Stimulated activated CD8-positive, alpha-beta memory T cell treated with anti-CD3 and anti-CD28 coated beads, Interleukin-4, amount 100 ng/mL, for 48 hours (primary cell): ENCODE measurements at places on chromosomes 3 and 15.

GRCh38 chr15:63905558-63906265 lies 72.0 kb upstream of the HERC1 start:
- no peak for DNase-seq

DNA sequence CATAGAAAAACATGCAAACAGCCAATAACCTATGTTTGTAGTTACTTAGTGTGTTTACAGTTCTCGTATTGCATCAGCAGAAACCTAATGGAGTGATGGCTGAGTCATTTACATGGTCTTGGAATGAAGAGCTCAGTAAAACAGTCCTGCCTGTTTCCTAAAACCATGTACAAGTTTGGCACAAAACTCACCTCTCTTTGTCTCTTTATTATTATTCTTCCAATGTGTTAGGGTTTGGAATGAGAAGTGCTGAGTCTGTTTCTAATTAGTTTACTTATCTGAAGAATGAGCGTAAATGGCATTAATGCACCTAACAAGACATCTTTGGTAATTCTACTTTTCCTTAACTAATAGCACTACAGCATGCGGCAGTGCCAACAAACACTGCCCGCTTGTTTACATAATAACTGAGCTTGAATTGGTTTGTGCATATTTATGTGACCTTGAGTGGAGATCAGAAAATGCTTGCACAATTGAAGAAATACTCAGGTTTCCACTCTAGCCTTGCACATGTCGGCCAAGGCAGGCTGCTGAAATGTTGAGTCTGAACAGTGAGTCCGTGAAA lies 385.4 kb upstream of the SEMA6D start:
- DNase-seq: no peak

GRCh38 chr3:131403216-131403895 lies 21.8 kb downstream of the NUDT16 start:
- no peak for DNase-seq

DNA sequence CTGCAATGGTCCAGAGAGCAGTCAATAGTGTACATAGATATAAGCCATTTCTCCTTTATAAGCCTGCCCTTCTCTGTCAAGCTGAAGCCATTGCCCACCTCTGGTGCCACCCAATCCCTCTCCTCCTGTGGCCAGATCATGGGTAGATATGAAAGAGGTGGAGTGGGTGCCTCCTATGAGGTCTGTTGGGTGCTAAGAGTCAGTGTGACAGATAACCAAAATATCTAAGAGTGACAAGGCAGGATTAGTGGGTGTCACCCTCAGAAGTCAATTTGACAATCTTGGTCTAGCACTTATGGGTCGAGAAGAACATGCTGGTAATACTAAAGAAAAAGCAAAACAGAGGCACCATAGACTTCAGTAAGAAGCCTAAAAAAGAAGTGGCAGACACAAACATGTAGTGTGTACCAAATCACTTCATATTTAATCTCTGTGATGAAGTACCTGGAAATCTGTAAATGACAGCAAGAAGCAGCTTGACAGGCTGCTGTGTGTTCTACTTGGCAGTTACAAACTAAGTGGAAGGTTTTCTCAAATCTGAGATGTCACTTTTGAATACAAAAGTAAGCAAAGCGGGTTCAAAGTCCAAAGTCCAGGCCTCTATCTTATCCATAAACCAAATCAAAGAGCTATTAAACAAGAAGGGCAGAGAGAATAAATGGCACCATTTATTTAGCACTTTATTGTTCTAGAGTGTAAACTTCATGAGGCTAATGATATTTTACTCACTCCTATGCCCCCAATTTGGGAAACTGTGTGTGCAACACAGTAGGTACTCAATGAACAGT lies 118.9 kb upstream of the EOMES start:
- no peak for DNase-seq

DNA sequence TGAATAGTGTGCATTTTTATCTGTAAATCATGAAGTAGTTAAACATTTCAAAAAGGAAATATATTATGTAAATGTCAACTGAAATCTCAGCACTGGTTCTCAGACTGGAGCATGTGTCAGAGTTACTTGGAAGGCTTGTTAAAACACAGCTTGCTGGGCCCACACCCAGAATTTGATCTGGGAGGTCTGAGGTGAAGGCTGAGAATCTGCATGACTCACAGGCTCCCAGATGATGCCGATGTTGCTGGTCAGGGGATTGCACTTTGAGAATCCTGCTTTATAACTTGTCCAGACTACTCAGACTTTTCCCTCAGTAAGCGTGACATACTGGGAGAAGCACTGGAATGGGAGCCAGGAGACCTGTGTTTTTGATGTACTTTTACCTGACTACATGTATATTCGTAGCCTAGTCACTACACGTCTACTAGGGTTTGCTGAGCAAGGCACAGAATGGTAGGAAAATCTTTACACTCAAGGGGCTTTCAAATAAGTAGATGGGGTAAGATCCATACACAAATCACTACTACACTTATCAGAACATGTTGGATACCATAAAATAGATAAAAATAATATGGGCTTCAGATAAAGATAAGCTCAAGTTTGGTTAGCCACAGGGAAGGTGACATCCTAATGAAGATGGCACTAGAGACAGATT lies 77.1 kb upstream of the MEX3B start:
- no peak for DNase-seq

- no peak for DNase-seq
Measured at GRCh38 chr3:196216089-196216564, at the start of gene SLC51A. Gene SLC51A, plus strand, starts transcription at chr3:196216534. Its CDS starts 179 bp downstream, at chr3:196216713.

DNA sequence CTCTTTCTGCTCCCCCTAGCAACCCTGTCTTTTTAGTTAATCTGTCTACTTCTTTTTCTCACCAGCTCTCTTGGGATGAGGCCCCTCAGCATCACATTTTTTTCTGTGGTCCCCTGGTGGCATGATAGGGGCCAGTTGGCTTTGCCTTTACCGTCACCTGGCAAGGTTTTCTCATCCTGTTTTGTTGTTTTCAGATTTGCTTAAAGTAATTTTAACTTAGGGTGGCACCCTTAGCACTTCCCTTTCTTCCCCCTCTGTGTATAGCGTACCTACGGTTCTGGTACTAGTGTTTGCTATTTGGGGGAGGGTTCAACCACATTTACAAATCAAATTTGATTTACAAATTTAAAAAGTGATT lies 35.6 kb downstream of the PDCD6IP start:
- no peak for DNase-seq

DNA sequence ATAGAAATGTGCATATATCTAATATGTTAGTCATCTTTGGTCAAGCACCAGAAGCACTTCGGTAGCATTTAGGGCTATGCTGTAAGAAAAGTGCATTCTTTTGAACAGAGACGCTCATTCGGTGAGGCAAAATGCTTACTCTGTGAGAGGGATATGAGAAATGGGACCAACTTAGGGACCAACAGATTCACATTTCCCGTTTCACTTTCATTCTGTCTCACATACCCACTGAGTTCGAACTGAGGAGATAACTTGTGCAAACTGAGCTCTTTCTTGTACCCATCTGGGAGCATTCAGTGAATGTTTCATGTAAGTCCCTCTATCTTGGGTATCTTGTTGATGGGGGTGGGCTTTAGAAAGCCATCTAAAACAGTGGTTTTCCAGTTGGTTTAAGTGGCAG lies 135.3 kb downstream of the FEZF2 start:
- no peak for DNase-seq

- no peak for DNase-seq
Measured at GRCh38 chr3:140363801-140364200, 314.1 kb upstream of the TRIM42 start.

- DNase-seq: no peak
Measured at GRCh38 chr3:114299421-114299820, 5.6 kb downstream of the TIGIT start.

DNA sequence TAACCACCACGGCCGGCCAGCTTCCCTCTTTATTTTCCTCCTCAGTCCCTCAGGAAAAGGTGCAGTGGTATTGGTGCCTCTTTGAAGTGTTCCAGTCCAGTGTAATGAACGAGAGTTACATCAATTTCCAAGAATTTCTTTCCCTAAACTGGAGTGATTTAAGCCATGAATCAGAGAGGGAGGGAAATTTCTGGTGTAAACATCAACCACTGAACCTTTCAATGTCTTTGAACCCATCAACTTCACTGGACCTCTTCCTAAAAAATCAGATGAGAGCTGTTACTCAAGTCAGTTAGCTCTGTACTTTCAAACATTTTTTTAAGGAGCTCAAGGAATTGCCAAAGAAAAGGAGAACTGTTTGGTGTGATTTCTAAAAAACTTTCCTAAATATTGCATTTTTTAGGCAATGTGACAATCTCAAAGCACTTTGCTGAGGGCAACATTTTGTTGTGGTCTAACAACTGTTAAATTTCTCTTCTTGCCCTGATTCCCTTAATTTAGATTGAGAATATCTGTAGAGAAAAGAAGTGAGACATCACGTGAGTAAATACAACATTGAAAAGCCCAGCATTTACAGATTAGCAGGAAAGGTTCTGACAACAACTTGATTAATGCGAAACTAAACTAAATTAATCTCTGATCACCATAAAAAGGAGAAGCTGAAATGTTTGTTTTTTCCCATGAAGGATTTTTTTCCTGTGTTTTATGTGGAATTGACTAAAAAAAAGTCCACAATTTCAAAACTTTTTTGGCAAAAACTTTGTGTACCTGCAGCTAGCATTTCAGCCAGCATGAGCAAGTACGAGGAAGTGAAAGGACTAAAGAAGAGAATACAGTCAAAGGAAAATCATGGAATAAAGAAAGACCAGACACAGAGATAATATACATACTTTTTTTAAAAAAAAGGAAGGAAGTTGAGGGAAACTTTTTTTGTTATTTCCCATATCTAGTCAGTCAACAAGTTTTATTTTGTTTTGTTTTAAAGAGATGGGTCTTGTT lies 9.1 kb upstream of the DAZL start:
- DNase-seq: no peak

- peak; percentile 28 for DNase-seq
Measured at GRCh38 chr3:165895919-165896318, 58.7 kb upstream of the BCHE start.

DNA sequence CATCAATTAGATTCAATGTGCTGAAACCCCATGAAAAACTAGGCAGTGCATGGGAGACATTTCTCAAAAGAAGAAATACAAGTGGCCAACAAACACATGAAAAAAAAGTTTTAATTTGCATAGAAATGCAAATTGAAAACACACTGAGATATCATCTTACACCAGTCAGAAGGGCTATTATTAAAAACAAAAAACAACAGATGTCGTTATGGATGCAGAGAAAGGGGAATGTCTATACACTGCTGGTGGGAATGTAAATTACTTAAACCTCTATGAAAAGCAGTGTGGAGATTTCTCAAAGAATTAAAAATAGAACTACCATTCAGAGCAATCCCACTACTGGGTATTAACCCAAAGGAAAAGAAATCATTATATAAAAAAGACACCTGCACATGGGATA lies 98.7 kb downstream of the CCNL1 start:
- DNase-seq: no peak

GRCh38 chr15:35721751-35722150 lies 175.8 kb upstream of the DPH6 start:
- no peak for DNase-seq

DNA sequence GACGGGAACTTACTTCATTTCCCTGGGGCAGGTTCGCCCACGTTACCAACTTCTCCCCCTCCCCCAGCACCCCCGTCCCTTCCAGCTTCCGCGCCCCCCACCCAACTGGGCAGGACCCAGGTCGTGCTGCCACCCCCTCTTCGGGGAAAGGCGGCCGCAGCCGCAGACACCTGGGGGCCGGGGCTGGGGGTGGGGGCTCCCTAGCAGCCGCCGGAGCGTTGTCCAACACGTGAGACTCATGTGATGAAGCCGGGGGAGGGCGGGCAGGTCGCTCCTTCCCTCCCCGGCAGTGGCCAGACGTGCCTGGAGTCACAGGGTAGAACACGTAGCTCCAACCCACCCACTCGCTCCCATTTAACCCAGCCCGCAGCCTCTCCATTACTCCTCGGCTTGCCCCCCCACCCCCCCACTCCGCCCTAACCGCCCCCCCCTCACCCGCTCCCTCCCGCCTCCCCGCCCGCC lies 240 bp upstream of the BHLHE40 start:
- peak; percentile 96 for DNase-seq

- no peak for DNase-seq
Measured at GRCh38 chr3:194320744-194321243, 30.3 kb downstream of the CPN2 start.
